ENCODE measurements at places on chromosomes 2 and 18.

DNA sequence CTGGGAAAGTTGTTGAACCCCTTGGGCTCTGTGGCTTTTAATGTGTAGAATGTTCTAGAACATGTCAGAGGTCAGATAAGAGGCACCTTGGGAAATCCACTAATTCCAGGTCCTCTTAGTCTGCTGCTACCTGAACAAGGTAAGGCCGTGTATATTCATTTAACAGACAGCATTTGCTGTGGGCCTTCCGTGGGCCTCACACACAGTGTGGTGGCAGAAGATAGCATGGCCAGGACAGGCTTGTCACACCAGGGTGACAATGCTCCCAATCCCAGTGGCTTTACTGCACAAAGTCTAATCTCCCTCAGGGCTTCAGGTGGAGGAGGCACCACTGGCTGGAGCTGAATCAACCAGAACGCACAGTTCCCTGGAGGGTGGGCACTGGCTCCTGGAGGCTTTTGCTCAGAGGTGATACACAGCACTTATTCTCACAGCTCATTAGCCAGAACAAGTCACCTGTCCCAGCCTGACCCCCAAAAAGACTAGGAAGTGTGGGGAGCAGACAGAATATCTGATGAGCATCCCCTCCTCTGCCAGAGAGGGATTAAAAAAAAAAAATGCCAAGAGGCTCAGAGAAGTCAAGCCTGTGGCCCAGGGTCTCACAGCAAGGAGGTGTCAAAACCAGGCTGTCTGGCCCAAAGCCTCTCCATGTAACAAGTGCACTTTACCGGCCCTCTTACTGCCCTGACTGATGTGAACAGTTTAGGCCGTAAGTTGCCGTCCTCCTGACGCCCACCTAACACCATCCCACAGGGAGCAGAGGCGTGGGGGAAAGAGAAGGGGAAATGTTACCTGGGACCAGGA, 216.9 kb upstream of the RAB6C start:
- no peak for DNase-seq

DNA sequence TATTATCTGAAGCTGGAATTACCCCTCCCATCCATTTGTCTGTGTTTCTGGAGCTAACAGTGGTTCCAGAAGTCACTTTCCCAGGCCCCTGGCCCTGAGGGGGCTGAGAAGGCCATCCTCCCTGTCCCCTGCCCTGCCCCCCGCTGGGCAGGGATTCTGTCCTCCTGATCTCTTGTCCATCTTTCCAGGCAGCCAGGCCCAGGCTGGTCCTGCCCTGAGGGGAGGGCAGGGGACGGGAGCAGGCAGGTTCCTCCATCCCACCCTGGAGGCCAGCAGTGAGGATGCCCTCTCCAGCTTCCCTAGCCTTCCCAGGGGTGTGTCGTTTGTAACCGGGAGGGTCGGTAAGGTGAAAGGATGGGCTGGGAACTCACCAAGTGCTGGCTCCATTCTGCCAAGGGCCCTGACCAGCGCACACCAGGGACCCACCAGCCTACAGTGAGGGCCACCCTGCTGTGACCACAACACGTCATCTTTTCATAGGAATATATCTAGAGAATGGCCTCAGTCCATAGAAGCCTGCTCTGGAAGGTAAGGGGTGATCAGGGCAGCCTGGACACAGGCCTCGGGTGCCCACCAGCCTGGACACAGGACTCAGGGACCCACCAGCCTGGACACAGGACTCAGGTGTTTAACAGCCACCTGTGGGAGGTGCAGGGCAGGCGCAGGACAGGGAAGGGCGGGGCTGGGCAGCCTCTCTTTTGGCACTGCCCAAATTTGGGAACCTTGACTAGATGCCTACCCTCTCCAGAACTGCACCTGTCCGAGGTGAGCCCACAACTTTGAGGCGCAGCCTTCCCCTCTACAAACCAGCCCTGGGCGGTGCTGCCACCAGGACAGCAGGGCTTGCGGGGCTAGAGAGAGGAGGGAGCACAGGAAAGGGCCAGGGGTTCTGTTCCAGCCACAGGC, 35.8 kb upstream of the GPC1 start:
- no peak for DNase-seq

GRCh38 chr2:213806125-213806726, 522.0 kb downstream of the SPAG16 start:
- DNase-seq: no peak

DNA sequence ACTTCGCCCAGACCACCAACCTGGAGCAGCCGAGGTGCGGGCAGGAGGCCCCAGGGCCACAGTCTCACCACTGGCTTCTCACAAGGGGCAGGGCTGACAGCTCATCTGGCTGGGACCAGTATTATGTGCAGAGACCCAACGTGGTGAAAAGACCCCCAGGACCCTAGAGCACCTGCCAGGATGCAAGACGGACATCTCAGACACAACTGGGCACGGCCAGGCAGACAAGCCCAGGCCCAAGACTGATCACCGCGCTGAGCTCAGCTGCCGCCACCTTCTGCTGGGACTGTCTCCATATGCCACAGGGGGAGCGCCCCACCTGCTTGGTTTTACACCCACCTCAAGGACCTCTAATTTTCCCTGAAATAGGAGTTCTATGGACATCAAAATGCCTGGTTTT, 23.2 kb downstream of the HDAC4 start:
- DNase-seq: no peak

- no peak for DNase-seq
These were observed 43.6 kb downstream of the POLE4 start for GRCh38 chr2:75002007-75002406.

- DNase-seq: no peak
These were observed 9.0 kb upstream of the WNT10A start for GRCh38 chr2:218871345-218872302.

Data from activated CD4-positive, CD25-positive, alpha-beta regulatory T cell (primary cell).